ENCODE measurements at places on chromosomes 1 and 21. TPM values are rescaled to one million over a fixed set of nuclear protein-coding genes. Genes with fewer than 3 reads are reported as not detected.

- no peak for DNase-seq
These were observed 370.2 kb upstream of the LYPLAL1 start for GRCh38 chr1:218803351-218803997.

DNA sequence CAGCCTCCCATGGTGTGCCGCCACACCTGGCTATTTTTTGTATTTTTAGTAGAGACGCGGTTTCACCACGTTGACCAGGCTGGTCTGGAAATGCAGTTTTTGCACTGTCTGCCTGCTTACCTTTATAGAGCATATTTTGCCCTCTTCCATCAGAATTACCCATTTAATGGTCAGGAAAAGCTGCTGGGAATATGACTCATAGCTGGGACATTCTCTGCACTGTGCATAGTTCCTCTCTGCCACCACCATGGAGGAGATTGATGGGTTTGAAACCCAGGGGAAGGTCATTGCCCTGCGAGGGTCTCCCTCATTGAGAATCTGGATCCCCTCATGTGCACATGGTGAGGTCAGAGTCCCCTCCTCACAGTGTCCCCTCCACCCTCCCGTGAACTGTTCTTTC, 32.1 kb downstream of the MX1 start:
- no peak for DNase-seq

- peak; percentile 39 for DNase-seq
These were observed 722 bp downstream of the TUT4 start for GRCh38 chr1:52552236-52552504.

DNA sequence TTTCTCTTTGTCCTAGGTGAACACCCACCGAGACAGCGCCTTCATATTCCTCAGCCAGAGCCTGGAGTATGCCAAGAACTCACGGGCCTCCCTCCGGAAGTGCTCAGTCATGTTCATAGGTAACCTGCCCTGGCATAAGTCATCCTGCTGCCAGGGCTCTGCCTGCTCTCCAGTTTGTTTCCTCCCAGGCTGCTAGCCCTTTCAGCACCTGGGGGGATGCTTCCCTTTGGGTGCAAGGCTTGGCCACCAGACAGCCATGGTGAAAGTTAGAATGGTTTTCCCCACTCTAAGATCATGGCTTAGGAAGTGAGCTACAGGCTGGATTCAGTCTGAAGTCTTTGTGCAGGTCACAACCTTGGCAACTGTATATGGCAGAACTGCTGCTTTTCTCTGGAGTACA, 9.2 kb upstream of the TTC4 start:
- DNase-seq = no peak

Gene KCND3
- 1.5 TPM for polyA plus RNA-seq

DNA sequence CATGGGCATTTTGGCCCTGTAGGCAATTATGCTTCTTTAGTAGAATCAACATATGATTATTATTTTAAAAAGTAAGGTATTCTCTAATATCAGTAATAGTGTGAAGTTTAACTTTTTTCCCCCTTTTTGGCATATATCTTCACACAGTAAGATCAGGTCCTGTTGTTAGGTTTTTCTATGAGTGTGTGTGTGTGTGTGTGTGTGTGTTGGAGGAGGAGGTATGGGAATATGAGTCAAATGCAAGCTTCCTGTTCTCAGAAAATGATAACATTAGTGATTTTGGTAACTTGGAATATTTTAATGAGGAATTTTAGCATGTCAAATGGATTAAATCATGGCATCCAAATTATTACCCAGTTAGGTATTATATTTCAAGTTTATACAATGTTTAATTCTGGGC, 65.8 kb upstream of the BCL10 start:
- DNase-seq = no peak

DNA sequence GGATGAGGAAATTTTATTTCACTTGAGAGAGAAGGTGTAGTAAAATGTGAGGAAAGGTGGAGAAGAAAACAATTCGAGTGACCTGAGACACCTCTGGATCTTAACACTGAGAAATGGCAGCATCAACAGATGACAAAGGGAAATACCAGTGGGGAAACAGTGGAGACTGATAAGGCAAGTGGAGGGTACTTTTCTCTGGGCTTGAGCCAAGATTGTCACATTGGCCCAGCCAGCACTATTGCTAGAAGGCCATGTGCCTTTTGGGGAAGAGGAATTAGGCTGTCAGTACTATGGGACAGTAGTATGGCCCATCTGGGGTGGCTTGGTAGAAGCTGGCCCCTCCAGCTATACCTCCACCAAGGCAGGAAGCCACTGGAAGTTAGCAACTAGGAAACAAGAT, 8.4 kb downstream of the SYPL2 start:
- no peak for DNase-seq

DNA sequence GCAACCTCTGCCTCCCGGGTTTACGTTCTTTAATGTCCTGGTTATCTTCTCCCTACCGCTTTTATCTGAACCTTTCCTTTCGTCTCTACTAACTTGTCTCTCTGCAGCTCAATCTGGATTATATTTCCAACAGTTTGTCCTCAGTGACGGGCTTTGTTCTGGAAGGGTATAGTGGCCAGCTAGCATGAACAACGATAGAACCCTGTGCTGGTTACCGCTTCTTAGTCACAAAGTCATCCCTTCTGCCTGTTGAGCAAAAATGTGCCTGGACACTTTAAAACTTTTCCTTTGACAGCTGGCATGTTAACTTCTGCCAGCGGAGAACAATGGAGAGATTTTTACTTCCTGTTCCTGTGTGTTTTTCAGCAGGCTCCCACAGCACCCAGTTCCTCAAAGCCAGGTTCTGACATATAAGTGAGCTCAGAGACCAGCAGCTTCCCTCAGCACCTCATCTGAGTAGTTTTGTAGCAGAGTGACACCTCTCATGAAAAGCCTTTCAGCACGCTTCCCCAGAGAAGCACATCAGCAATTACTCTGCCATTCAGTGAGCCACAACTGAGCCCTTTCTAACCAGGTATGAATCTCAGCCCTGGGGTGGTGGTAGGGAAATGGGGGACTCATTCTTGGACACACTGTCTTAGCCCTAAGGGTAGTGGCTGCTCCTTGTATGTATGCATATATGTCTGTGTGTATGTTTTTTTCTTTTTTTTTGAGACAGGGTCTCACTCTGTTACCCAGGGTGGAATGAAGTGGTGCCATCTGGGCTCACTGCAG, 23.6 kb upstream of the CCDC17 start:
- DNase-seq = no peak

Gene RGS4
- 14.8 TPM for polyA plus RNA-seq

Gene TGFB2
- 14.2 TPM for polyA plus RNA-seq

Gene RIPPLY3
- 1.9 TPM for polyA plus RNA-seq

GRCh38 chr21:29075706-29076466, 2.4 kb upstream of the CCT8 start:
- no peak for DNase-seq

DNA sequence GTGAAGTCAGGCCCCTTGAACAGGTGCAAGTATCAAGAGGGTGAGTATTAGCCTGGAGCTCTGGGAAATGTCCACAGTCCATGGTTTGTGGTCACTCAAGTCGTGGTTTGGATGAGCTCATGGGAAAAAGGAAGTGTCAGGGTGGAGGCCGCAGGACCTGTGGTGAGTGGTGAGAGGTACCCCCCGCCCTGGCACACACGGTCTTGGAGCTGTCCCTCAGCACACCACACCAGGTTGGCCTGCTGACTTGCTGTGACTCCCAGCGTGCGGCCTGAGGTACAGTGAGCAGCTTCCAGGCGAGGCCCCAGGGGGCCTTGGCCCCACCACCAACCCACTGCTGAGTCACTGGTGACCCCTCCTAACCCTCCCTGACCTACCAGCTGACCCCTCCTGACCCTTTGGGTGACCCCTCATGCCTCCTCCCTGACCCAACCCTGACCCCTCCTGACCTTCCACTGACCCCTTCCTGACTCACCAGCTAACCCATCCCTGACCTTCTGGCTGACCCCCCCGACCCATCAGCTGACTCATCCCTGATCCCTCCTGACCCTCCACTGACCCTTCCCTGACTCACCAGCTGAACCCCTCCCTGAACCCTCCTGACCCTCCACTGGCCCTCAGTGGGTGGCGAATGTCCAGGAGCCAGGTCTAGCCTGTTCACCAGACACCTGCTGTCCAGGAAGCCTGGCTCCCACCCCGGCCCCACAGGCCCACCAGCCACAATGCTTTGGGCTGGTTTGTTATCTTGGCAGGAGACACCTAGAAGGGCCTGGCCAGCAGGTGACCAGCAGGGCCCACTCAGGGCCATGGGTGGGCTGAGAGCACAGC, 34.8 kb upstream of the RNF187 start:
- no peak for DNase-seq

DNA sequence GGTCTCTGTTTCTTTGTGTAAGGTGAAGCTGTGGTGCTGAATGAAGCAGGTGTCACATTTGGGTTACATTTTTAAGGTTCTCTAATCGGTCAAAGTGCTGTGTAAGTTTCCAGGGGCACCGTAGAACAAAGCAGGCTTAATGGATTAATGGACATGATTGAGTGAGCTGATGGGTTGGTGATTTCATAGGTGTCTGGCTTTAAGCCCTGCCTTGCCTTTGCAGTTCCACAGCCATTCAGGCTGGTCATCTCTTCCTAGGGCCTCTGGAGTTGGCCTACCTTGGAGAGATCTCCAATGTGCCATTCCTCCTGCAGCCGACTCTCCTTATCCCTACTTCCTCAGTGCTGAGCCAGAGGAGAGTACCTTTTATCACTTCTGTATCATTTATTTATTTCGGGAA, 15.2 kb downstream of the GALNT2 start:
- DNase-seq = no peak

DNA sequence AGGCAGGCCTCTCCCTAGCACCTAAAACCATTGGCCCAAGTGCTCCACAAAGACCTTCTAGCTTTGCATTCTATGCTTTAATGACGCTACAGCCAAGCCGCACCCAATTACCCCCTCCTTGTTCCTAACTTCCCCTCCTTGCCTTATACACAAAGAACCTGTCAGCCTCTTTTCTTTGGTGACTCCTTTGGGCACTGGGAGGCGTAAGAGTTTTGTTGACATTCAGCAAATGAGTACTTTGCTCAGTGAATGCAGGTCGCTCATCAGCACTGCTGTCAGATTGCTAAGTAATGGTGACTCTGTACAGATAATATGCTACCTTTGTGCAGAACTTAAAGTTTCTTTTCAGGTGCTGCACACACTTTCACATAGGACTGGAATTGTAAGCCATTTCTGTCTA, 187.6 kb upstream of the FAM78B start:
- DNase-seq = no peak

- DNase-seq = no peak
These were observed 22.8 kb downstream of the RNF223 start for GRCh38 chr1:1051127-1051810.

DNA sequence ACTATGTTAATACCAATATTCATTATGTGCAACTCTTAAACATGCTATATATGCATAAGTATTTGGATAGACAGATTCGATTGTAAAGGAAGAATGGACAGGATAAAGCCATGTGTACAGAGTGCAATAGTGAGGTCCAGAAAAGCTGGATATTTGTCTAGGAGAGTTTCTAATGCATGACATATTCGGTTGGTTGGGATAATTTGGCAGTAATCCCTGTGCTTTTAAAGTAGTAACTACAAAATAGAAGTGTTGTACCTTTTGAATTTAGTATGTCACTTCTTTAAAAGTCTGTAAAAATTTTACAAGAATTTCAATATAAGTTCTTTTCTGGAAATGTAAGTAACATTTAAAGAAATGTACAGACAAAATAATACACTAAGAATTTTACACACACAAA, 774.5 kb downstream of the USP25 start:
- no peak for DNase-seq

DNA sequence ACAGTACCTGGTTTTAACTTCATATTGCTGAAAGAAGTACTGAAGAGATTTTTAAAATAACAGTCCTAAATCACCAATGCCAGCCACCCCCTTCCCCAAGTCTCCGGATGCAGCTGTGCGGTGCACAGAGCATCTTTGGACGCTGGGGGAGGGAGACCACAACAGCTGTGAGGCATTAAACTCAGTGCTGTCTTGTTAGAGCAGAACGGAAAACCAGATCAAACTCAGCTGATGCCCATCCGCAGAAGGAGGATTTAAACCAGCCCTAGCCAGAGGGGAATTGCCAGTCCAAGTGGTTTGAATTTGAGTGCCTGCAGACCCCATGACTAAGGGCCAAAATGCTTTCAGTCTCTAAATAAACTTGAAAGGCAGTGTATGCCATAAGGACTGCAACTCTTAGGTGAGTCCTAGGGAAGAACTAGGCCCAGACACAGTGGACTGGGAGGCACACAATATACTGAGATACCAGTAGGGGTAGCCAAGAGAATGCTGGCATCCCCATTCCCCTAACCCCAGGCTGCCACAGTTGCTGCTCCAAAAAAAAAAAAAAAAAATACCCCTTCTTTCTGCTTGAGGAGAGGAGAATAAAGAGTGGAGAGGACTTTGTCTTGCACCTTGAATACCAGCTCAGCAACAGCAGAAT, 576.2 kb downstream of the NEGR1 start:
- peak; percentile 24 for DNase-seq
